ENCODE measurements at places on chromosomes 4 and X. TPM values are rescaled to one million over a fixed set of nuclear protein-coding genes. Genes with fewer than 3 reads are reported as not detected.

FAM9C gene
- polyA plus RNA-seq = not detected

CXCL3 gene
- not detected for polyA plus RNA-seq

MID1 gene
- polyA plus RNA-seq = 56.1 TPM

LARP7 gene
- polyA plus RNA-seq = 57.0 TPM

CITED1 gene
- polyA plus RNA-seq = not detected

FAM200B gene
- 57.4 TPM for polyA plus RNA-seq

SAGE1 gene
- polyA plus RNA-seq = not detected

PLP1 gene
- polyA plus RNA-seq = not detected

CT45A2 gene
- not detected for polyA plus RNA-seq

DKK2 gene
- 0.23 TPM for polyA plus RNA-seq

RIPPLY1 gene
- not detected for polyA plus RNA-seq

Data from cardiac muscle cell (in vitro differentiated cells and primary cell).